ENCODE measurements at places on chromosomes 11 and 22.
A peak's percentile ranks its signal among the peaks of the same experiment; 100 is the strongest.

GRCh38 chr11:126403658-126404057 is 48.2 kb downstream of the ST3GAL4 start:
- H3K4me1 ChIP-seq = peaks cover 65% of the 10 kb centered on the region
- no peaks in the 10 kb centered on the region for H3K27me3 ChIP-seq
- peak overlapping the region; percentile 91 for H3K27ac ChIP-seq
- H3K4me3 ChIP-seq = peak overlapping the region; percentile 22
- peaks cover 7% of the 10 kb centered on the region for H3K36me3 ChIP-seq
- peak; percentile 65 for DNase-seq

GRCh38 chr11:95100191-95100648 is 10.6 kb downstream of the ENDOD1 start:
- no peaks in the 10 kb centered on the region for H3K27me3 ChIP-seq
- no peak for DNase-seq

- no peak overlapping the region for H3K4me3 ChIP-seq
- no peaks in the 10 kb centered on the region for H3K36me3 ChIP-seq
- no peaks in the 10 kb centered on the region for H3K4me1 ChIP-seq
- no peaks in the 10 kb centered on the region for H3K27me3 ChIP-seq
- DNase-seq = peak; percentile 54
- no peak overlapping the region for H3K27ac ChIP-seq
Observed at GRCh38 chr11:27485930-27486773, 13.6 kb upstream of the LGR4 start.

DNA sequence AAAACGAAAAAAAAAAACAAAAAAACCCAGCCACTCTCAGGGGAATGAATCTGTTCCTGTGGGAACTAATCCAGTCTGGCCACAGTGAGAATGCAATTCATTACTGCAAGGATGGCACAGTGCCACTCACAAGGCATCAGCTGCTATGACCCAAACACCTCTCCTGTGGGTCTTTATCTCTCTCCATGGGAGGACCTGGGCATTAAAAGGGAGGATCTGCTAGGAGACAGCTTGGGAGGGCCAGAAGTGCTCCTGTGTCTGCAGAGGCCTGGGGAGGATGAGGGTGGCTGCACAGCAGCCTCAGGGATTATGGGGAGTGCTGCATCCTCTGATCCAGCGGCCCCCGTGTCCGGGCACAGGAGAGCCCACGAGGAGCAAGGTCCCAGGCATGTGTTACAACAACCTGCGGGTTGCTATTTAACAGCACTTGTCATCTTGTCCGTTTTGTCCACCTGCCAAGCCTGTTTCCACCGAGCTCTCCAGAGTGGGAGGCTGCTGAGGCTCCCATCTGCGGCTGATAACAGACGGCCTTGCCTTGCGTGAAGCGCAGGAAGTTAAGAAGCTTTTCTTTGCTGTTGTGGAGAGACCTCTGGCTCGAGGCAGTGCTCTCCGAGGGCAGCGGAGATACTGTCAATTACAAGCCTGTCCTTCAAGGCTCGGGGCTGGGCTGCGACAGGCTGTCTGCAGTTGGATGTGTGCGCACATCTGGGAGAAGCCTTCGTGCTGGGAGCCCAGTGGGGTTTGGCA is 97.7 kb downstream of the NXPE2 start:
- no peak for DNase-seq
- H3K4me1 ChIP-seq = no peaks in the 10 kb centered on the region
- no peak overlapping the region for H3K27ac ChIP-seq
- peaks cover 53% of the 10 kb centered on the region for H3K27me3 ChIP-seq
- H3K4me3 ChIP-seq = no peak overlapping the region

GRCh38 chr22:23518376-23519187 is 61.5 kb downstream of the IGLL1 start:
- H3K27ac ChIP-seq = no peak overlapping the region
- DNase-seq = no peak
- H3K36me3 ChIP-seq = no peaks in the 10 kb centered on the region

GRCh38 chr11:61134801-61135257 is 26.4 kb downstream of the VPS37C start:
- no peak for DNase-seq
- peaks cover 6% of the 10 kb centered on the region for H3K36me3 ChIP-seq
- H3K27me3 ChIP-seq = no peaks in the 10 kb centered on the region
- no peak overlapping the region for H3K4me3 ChIP-seq
- H3K4me1 ChIP-seq = peaks cover 8% of the 10 kb centered on the region
- H3K27ac ChIP-seq = no peak overlapping the region

DNA sequence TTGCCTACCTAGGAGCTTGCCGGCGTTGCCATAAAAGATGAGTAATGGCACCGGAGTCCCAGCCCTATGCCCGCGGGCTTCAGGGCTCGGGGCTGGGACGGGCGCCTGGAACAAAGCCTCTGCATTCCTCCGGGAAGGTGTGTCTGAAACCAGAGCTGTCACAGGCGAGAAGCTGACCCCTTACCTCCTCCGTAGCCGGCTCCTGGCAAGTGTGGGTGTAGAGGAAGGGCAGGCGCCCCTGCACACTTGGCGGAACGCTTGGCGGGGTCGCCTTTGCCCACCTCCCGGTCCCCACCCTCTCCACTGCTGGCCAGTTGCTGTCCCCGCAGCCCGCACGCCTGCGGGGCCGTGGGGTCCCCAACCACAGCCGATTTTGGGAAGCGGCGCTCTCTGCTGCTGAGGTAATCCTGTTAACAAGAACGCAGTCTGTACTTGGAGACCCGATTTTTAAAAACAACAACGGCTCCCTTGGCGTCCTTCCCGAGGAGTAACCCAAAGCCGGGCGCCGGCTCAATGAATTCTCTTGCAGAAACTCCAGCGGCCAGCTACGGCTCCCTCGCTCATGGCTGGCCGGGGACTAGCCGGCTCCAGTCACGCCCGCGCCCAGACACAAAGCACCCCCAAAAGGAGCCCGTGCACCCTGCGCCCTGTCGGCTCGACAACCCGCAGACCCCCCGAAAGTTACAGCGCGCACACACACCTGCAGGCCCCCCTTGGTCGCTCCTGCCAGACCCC is 89.2 kb downstream of the PLEKHA7 start:
- no peaks in the 10 kb centered on the region for H3K36me3 ChIP-seq
- H3K4me3 ChIP-seq = peak overlapping the region; percentile 61
- peak overlapping the region; percentile 91 for H3K27ac ChIP-seq
- peaks cover 62% of the 10 kb centered on the region for H3K4me1 ChIP-seq

DNA sequence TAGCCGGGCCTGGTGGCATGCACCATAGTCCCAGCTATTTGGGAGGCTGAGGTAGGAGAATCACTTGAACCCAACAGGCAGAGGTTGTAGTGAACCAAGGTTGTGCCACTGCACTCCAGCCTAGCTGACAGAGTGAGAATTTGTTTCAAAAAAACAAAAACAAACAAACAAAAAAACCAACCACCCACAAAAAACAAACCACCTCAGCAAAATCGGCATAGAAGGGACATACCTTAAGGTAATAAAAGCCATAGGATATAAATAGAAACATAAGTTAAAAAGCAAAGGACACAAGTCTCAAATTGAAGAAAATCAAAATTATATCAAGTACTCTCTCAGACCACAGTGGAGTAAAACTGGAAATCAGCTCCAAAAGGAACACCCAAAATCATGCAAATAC is 33.2 kb downstream of the PIWIL3 start:
- no peaks in the 10 kb centered on the region for H3K36me3 ChIP-seq
- no peak for DNase-seq
- H3K27ac ChIP-seq = no peak overlapping the region
- H3K27me3 ChIP-seq = peaks cover 58% of the 10 kb centered on the region
- H3K4me1 ChIP-seq = no peaks in the 10 kb centered on the region

DNA sequence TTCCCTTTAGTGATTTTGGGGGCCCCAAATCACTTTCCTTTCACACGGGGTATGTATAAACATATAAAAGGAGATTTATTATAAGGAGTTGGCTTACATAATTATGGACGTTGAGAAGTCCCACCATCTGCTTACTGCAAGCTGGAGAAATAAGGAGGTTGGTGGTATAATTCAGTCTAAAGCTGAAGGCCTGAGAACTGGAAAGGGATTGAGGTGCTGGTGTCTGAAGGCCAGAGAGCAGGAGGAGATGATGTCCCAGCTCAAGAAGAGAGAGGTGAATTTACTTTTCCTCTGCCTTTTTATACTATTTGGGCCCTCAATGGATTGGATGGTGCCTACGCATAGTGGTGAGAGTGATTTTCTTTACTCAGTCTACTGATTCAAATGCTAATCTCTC is 1.3 kb upstream of the ZNF202 start:
- no peak overlapping the region for H3K27ac ChIP-seq
- peaks cover 20% of the 10 kb centered on the region for H3K36me3 ChIP-seq
- no peak for DNase-seq
- H3K27me3 ChIP-seq = 0 out of 2 replicates have a peak, but pooled peaks cover 4% of the 10 kb centered on the region

DNA sequence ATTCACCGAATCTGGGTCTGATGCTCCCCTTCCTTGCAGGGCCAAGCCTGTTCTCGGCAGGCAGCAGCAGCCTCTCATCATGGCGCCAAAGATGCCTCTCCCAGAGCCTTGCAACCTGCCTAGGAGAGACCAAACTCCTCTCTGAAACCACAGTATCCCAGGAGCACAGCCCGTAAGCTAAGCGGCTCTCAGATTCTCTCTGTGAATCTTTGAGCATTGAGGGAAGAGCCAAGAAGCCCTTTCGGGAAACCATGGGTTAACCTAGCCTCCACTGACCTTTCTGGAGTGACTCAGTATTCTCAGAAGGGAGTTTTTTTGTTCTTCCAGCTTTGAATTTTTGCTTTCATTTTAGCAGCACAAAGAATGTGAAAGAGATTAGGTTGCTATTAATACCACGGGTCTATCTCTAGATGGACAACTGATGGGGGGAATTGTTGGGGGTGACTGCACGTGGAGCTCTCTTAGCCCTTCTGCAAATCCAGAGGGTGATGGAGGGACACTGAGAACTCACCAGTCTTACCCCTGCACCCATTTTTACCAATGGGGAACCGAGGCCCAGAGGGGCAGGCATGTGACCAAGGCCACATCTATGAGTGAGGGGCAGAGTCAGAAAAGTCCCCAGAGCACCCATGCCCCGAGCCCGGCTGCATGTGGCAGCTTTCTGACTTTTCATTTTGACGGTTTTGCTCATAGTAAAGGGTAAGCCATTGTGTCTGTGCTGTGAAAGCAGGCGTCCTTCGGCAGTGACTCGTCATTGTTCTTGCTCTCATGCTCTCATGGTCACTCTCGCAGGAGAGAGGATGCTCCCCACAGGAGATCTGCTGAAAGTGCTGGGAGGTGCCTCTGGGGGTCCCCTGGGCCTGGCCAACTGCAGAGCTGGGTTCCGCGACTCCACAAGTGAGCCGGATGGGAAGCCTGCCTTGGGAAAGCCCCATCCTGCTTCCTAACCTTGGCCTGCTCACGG is 36.0 kb downstream of the IRAG1 start:
- H3K27ac ChIP-seq = peak overlapping the region; percentile 94
- H3K27me3 ChIP-seq = no peaks in the 10 kb centered on the region
- peak; percentile 63 for DNase-seq
- no peaks in the 10 kb centered on the region for H3K36me3 ChIP-seq
- peaks cover 57% of the 10 kb centered on the region for H3K4me1 ChIP-seq
- H3K4me3 ChIP-seq = no peak overlapping the region

DNA sequence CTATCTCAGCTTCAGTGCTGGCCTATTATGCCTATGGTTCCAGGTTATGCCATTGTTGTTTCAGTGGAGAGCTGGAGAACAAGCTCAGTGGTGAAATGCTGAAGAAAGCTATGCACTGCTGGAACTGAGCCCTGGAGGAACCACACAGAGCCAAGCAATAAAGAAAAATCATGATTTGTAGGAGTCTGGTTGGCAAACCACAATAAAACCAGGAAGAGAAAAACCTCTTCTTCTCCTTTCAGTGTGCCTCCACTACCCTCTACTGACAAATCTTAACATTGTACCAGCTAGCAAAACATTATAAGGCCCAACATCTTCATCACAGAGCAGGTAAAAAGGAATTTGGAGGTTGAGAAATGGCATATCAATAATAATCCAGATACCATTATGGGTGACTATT is 5.3 kb downstream of the OR51F2 start:
- H3K4me1 ChIP-seq = no peaks in the 10 kb centered on the region
- H3K4me3 ChIP-seq = no peak overlapping the region
- no peak overlapping the region for H3K27ac ChIP-seq

GRCh38 chr22:19687561-19688300 is 26.6 kb upstream of the SEPTIN5 start:
- H3K36me3 ChIP-seq = no peaks in the 10 kb centered on the region
- DNase-seq = peak; percentile 78
- no peaks in the 10 kb centered on the region for H3K27me3 ChIP-seq
- 0 out of 2 replicates have a peak overlapping the region, but pooled peaks have one; percentile 19 for H3K27ac ChIP-seq
- H3K4me3 ChIP-seq = no peak overlapping the region

- no peak overlapping the region for H3K27ac ChIP-seq
- H3K4me1 ChIP-seq = 0 out of 2 replicates have a peak, but pooled peaks cover 4% of the 10 kb centered on the region
- no peaks in the 10 kb centered on the region for H3K27me3 ChIP-seq
- no peaks in the 10 kb centered on the region for H3K36me3 ChIP-seq
- no peak for DNase-seq
Observed at GRCh38 chr11:72265951-72266350, 22.0 kb upstream of the PHOX2A start.

GRCh38 chr22:43011079-43011478 is 3.9 kb downstream of the PACSIN2 start:
- peaks cover 70% of the 10 kb centered on the region for H3K4me1 ChIP-seq
- H3K4me3 ChIP-seq = no peak overlapping the region
- peak overlapping the region; percentile 53 for H3K27ac ChIP-seq
- 0 out of 2 replicates have a peak, but pooled peaks cover 4% of the 10 kb centered on the region for H3K36me3 ChIP-seq

GRCh38 chr11:114167771-114168448 is 108.4 kb downstream of the ZBTB16 start:
- no peak overlapping the region for H3K27ac ChIP-seq
- H3K4me3 ChIP-seq = no peak overlapping the region
- no peaks in the 10 kb centered on the region for H3K36me3 ChIP-seq

DNA sequence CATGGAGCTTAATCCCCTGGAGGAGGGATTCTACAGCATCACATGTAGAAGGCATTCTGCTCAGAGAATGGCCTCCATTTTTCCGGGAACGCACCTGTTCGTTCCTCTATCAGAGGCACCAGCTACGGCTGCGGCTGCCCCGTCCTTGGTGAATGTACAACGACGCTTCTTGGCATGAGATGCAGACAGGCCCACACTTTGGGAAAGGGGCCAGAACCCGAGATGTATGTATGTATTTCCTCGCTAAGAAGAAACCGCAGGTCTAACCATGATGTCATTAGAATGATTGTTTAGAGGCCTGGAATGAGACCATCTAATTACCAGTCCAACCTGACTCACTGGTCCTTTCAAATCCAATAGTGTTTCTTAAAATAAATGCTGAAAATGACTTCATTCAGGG is 1293.4 kb downstream of the TBC1D22A start:
- DNase-seq = no peak
- no peaks in the 10 kb centered on the region for H3K36me3 ChIP-seq
- no peak overlapping the region for H3K27ac ChIP-seq
- H3K4me3 ChIP-seq = no peak overlapping the region
- H3K4me1 ChIP-seq = no peaks in the 10 kb centered on the region

GRCh38 chr11:95231881-95232605 is 1.0 kb upstream of the SESN3 start:
- peak overlapping the region; percentile 47 for H3K4me3 ChIP-seq
- no peaks in the 10 kb centered on the region for H3K36me3 ChIP-seq
- no peak for DNase-seq
- H3K4me1 ChIP-seq = no peaks in the 10 kb centered on the region
- peaks cover 26% of the 10 kb centered on the region for H3K27me3 ChIP-seq
- H3K27ac ChIP-seq = no peak overlapping the region

- DNase-seq = no peak
- H3K27ac ChIP-seq = no peak overlapping the region
- no peaks in the 10 kb centered on the region for H3K27me3 ChIP-seq
- H3K4me1 ChIP-seq = no peaks in the 10 kb centered on the region
- H3K36me3 ChIP-seq = no peaks in the 10 kb centered on the region
Observed at GRCh38 chr11:31747581-31747980, 63.5 kb downstream of the PAX6 start.

- no peak for DNase-seq
- no peak overlapping the region for H3K27ac ChIP-seq
- no peaks in the 10 kb centered on the region for H3K36me3 ChIP-seq
- H3K27me3 ChIP-seq = no peaks in the 10 kb centered on the region
Observed at GRCh38 chr11:70715166-70715951, 317.0 kb downstream of the CTTN start.

Measured in PC-9 (cell line).